ENCODE measurements at places on chromosomes 11 and 22.

GRCh38 chr11:68855205-68855981 lies 13.7 kb upstream of the CPT1A start:
- DNase-seq, result no peak

DNA sequence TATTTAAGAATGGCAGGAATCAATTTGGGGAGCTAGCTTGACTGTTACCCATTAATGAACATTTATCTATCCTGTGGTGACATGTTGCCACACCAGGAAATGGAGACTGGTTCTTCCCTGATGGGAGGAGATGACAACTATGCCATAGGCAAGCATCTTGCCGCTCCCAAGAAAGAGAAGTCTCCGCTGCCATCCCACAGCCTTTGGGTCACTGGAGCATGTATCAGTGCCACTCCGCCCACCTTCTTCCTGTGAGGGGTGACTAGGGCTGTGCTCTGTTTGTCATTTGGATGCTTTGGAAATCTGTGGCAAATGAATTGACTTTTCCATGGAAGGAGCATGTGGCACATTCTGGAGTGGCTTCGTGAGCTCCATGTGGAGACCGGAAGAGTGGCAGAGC lies 6.5 kb downstream of the STIP1 start:
- no peak for DNase-seq

- DNase-seq, result peak; percentile 11
Observed at GRCh38 chr11:3021125-3021524, 29.0 kb upstream of the NAP1L4 start.

GRCh38 chr22:24021304-24021703 lies 10.2 kb downstream of the CABIN1 start:
- no peak for DNase-seq

DNA sequence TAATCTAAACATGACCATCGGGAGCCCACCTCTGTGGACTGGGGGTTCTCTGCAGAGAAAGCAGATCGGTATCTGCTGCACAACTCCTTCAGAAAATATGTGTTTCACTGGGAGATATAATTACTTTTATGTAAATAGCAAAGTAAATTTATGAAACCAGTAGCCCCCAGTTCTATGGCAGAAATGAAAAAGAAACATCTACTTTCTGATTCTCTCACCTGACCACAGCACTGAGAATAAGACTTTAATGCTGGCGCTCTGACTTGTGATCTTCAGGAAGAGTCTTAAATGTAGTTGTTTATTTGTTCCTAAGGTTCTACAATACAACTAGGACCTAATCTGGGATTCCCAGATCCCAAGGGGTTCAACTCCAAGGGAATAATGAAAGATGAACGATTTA lies 518.0 kb downstream of the DLG2 start:
- DNase-seq, result no peak

GRCh38 chr22:26890870-26891269 lies 233.5 kb downstream of the MIAT start:
- no peak for DNase-seq

DNA sequence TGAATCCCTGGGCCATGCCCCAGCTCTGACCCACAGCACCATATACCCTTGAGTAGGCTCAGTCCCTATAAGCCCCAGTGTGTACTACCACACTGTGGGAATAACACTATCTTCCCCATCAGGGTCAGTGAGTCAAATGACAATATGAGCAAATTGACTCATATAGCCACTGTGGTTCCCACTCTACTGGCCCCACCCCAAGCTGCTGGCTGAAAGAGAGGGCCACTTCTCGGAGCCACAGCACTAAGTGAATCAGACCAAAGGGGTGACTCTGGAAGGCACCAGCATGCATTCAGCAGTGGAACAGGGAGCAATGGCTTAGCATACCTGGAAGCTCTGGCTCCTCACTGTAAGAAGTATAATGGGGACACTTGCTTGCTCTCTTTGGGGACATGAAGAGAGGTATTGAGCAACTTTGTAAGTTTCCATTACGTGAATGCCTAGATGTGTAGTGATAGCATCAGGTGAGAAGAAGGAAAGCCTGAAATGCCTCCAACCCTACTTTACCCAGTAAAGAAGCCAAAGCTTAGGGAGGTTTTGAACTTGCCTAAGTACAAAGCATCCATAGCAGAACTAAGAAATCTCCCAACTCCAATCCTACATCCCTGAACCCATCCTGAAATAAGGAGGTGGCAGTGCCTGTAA lies 13.5 kb downstream of the CD59 start:
- no peak for DNase-seq

- no peak for DNase-seq
Observed at GRCh38 chr22:44669561-44669976, 32.4 kb upstream of the PRR5 start.

- no peak for DNase-seq
Observed at GRCh38 chr11:96204721-96205459, 138.1 kb downstream of the MAML2 start.

DNA sequence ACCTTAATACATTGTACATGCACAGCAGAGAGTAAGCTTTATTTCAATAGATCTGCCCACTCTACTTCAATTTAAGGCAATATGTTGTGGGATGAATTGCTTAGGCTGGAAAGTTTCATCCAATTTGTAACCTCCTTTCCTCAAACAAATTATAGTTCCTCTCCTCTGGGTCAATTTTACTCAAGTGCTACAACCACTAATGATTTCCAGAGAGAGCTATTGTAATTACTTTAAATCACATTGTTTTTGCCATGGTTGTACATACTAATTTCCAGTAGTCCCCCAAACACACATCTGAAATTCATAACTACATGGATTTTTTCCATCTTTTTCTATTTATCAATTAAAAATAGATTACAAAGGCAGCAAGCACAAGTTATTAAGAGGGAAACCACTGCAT lies 72.9 kb downstream of the APIP start:
- no peak for DNase-seq

DNA sequence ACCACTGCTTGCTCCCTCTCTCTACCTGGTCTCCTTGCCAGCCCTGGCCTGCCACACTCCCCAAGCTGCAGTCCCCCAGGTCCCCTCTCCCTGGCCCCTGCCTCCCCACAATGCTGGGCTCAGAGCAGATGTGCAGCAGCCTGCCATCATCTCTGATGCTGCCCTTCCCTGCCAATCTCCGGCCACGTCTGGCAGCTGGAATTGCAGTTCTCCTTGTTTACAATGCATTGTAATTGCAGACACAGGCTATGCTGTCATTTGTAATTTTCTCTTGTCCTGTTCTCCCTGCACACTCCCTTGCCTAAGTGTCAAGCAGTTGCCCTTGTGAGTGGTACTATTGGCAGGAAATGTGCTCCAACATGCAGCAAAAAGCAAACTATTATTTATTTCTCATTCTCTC lies 222.3 kb downstream of the NTM start:
- DNase-seq, result no peak

- DNase-seq, result no peak
Observed at GRCh38 chr11:134762248-134763029, 350.4 kb upstream of the B3GAT1 start.

- no peak for DNase-seq
Observed at GRCh38 chr11:129852125-129852740, 36.6 kb downstream of the TMEM45B start.

GRCh38 chr22:40939202-40939601 lies 12.0 kb upstream of the RBX1 start:
- DNase-seq, result no peak

- DNase-seq, result no peak
Observed at GRCh38 chr11:93225662-93226061, 27.9 kb upstream of the SLC36A4 start.

GRCh38 chr11:73233211-73233610 lies 15.1 kb downstream of the P2RY2 start:
- DNase-seq, result no peak

- DNase-seq, result no peak
Observed at GRCh38 chr11:117597071-117597470, 199.9 kb downstream of the DSCAML1 start.

- DNase-seq, result peak; percentile 19
Observed at GRCh38 chr11:72721689-72722049, 30.5 kb downstream of the ARAP1 start.

- no peak for DNase-seq
Observed at GRCh38 chr22:24526191-24526590, 28.7 kb downstream of the GUCD1 start.

DNA sequence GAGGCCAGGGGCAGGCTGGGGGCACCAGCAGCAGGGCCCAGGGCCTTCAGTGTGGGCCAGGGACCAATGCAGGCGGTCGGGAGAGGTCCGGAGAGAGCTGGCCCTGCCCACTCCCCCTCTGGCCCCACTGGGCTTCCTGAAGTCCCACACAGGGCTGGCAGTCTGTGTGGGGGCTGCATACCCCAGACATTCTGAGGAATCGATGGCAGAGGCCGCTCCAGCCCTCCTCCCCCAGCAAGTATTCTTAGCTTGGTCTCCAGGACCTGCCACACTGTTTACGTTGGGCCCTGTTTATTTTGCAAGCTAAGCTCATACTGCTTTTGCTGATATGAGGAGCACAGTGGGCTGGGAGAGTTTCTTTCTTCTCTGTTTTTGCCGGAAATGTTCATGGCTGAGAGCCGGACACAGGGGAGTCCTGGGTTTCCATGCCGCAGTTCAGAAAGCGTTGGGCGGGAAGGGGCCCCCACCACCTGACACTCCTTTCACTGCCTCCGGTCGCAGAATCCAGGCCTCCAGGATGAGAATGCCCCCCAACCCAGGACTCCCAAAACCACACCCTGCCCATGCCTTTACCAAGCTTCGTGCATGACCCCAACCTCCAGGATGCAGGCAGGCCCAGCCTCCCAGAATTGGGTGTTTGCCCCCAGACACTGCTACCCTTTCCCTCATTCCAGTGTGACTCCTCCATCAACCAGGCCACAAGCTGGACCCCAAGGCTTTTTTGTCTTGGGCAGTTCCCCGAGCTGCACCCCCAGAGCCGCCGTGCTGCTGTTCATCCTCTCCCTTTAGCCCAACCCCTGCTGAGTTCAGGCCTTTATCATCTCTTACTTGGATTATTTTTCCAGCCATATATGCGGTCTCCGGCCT lies 81.8 kb upstream of the KCNQ1OT1 start:
- DNase-seq, result no peak

GRCh38 chr11:113363406-113363805 lies 24.2 kb upstream of the ANKK1 start:
- no peak for DNase-seq

DNA sequence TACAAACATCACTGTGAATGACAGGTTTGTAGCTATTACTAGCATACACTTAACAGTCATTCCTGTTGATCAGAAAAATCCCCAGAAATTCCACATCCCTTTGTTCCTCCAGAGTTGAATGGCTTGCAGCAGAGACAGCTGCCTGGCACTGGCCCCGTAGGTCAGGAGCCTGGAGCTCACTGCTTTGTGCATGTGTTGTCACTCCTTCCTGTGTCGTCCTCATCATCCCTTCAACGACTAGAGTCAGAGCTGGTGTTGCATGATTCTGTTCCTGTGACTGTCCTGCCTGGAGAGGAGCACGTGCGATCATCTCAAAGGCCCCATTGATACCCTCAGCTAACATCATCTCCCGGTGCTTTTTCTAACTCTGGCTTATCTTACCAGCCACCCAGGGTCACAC lies 58.3 kb downstream of the LDLRAD3 start:
- no peak for DNase-seq

DNA sequence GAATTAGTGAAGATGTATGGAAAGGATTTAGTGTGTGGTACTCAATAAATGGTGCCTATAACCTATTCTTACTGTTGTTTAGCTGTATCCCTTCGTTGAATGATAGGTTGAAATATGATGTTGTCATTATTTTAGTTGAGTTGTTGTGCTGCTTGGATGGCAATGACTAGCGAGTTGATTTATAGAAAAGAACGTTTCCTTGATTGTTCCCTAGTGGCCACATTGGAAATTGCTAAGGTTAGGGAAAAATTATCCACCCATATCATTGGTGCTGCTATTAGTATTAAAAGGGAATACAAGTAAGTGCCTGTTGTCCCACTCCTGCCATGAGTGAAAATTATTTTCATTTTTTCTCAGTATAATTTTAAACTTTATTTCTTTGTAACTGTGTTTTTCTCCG lies 14.5 kb downstream of the EMSY start:
- DNase-seq, result no peak

- DNase-seq, result no peak
Observed at GRCh38 chr22:43745411-43745770, 66.7 kb downstream of the EFCAB6 start.

GRCh38 chr22:46746620-46747019 lies 8.6 kb upstream of the CERK start:
- no peak for DNase-seq

DNA sequence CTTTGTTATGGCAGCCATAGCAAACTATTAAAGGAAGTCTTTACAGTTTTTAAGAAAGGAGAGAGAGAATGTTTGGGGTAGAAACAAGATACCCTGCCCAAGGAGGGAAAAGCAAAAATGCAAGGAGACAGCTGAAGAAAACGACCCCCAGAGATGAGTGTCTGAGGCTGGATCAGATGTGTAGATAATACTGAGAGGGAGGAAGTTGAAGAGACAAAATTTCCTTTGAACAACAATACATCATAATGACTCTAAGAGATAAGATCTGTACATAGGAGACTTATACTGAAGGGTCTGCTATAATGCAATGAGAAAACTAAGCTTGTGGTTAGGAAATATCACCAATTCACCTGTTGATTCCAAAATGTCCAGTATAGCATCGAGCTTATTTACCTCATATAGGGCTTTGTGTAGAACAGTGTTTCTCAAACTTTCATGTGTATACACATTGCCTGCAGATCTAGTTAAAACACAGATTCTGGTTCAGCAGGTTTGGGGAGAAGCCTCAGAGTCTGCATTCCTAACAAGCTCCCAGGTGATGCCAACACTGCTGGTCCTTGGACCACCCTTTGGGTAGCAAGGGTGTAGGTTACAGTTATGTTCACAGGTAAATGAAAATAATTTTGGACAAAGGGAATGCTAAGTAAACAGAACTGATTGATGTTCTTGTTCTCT lies 5.8 kb upstream of the CEP295 start:
- DNase-seq, result no peak
